ENCODE measurements at places on chromosomes 5 and 9.
A peak's percentile ranks its signal among the peaks of the same experiment; 100 is the strongest.

- DNase-seq: no peak
Observed at GRCh38 chr5:1548702-1549474, 25.1 kb upstream of the LPCAT1 start.

- no peak for DNase-seq
Observed at GRCh38 chr5:82692826-82693225, 384.4 kb downstream of the TMEM167A start.

- no peak for DNase-seq
Observed at GRCh38 chr5:145718956-145719355, 116.2 kb downstream of the PRELID2 start.

DNA sequence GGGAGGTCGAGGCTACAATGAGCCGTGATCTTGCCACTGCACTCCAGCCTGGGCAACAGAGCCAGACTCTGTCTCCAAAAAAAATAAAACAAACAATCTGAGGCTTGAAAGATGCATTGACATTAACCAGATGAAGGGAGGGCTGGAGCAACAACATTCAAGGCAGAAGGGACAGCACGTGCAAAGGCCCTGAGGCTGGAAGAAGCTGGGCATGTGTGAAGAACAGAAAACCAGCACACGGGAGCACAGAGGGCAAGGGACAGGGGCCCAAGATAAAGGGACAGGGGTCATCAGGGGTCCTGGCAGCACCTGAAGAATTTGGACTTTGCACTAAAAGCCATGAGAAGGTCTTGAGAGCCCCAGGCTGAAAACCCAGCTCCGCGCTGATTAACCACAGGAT, 3.3 kb downstream of the PTGES start:
- no peak for DNase-seq

DNA sequence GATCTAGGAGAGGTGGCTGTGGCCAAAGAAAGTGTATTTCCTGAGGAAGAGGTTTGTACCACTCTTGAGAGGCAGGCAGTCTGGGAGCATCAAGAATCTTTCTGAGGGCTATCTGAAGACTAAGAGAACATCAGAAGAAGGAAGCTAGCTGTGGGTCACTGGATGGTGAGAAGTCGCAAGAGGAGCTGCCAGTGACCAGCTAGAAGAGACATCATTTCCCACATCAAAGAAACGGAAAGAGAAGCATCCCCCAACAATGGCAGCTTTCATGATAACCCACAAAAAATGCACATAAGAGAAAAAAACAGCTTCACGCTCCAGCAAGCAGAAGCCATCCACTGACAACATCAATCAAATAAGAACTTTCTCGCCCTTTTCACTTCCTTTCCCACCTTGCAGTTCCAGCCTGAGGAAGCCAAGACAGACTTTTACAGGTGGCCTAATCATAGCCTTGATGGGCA, 25.0 kb upstream of the CEP78 start:
- no peak for DNase-seq

GRCh38 chr9:137202966-137203365, 2.4 kb upstream of the TPRN start:
- no peak for DNase-seq

GRCh38 chr5:154858297-154858971, at the start of gene CNOT8:
Gene CNOT8 (plus strand): TSS chr5:154858627. CDS start chr5:154863279, 4,652 bp downstream.
- peak; percentile 68 for DNase-seq

DNA sequence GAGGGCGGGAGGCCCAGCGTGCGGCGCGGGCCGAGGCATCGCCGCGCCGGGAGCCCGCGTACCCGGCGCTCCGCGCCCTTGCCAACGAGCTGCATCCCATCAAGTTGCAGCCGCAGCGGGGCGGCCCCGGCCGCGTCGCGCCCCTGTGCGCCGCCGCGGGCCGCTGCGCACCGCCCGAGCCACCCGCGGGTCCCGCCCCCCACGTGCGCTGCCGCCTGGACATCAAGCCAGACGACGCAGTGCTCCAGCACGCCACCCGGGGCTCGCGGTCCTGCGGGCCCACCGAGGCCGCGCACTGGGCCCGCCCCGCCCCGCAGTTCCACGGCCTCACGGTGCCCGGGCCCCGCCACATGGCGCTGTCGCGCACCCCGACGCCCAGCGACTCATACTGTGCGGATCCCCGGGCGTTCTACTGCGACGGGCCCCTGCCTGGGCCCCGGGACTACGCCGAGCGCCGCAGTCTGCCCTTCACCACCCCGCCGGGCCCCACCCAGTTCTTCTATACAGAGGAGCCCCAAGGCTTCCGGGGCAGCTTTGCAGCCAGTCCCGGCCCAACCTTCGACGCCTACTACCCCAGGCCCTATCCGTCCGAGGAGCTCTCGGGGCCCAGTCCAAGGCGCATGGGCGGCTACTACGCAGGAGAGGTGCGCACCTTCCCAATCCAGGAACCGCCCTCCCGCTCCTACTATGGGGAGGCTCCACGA, 2.6 kb downstream of the AJM1 start:
- DNase-seq: no peak

DNA sequence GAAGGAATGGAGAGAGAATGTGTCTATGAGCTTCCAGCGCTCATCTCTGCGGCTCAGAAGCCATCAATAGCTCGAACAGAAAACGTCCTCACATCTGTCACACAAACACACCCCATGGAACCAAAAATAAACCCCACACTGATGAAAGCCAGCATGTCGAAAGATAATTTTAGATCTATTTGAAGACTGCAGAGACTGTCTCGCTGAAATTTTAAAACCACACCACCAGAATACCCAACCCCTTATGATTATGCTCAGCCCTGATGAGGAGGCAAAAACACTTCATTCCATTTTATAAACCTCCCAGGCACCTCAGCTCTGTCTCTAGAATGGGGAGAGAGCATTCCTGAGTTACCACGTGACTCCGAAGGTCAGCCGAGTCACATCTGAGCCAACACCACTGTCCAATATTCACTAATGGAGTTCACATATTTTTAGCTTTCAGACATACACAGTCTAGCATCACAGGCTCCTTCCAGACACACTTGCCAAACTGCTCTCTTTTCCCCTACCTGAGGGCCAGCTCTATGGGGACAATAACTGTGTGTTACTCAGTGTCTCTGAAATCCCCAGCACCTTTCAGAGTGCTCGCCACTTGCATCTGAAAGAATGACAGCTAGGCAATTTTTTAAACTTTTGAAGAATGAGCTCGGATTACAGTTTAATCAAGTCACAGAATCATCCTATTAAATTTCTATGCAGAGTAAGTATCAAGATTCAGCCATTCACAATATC, 63.2 kb downstream of the SERINC5 start:
- no peak for DNase-seq

DNA sequence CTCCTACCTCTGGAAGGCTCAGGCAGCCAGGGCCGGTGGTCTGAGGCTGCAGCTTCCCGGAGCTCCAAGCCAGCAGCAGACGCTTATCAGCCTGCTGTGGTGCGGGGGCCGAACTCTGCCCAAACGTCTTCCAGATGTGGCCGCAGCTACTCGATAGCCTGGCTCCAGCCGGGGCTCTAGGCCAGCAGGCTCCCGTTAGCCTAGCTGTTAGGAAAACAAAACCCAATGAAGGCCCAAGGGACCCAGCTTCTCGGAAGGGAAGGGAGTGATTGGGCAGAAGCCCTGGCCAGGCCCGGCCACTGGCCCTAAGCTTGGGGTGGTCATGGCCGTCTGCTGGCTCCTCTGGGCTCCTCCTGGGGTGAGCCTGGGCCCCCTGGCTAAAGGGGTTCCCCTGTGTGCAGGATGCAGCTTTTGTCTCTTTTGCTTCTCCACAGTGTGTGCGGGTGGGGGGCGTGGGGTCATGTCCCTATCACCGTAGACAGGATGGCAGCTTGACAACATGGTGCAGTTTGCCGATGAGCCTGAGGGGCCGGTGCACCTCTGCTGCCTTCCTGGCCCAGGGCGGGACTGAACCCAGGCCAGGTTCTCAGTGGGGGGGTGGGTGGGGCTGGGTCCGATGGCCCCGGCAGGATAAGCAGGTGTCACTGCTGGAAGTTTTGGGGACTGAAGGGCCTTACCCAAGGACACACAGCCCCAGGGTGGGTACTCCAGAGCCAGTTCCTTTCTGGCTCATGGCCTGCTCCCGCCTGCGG, 18.7 kb downstream of the MYMK start:
- DNase-seq: no peak

GRCh38 chr5:763397-763796, 21.1 kb downstream of the ZDHHC11B start:
- no peak for DNase-seq

DNA sequence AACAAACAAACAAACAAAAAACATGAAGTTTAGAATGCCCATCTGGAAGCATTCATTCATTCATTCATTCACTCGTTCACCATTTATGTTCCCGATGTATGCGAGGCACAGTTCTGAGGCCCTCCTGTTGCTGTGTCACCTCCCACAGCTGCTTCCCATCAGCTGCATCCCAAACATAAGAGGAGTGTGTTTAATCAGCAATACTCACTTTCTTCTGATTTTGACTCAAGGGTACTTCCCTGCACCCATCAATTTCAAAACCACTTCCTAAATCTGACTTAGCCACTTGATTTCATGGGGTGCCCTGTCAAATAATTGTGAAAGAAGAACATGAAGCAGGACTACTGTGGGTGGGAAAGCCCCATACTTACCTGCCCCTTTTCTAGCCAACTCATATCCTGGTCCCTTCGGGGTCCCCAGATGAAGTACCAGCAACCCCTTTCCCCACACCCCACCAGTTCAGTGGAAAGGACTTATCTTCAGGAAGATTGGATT, 128.0 kb upstream of the IL12B start:
- no peak for DNase-seq

- DNase-seq: no peak
Observed at GRCh38 chr5:173721601-173722232, 105.3 kb upstream of the BOD1 start.

DNA sequence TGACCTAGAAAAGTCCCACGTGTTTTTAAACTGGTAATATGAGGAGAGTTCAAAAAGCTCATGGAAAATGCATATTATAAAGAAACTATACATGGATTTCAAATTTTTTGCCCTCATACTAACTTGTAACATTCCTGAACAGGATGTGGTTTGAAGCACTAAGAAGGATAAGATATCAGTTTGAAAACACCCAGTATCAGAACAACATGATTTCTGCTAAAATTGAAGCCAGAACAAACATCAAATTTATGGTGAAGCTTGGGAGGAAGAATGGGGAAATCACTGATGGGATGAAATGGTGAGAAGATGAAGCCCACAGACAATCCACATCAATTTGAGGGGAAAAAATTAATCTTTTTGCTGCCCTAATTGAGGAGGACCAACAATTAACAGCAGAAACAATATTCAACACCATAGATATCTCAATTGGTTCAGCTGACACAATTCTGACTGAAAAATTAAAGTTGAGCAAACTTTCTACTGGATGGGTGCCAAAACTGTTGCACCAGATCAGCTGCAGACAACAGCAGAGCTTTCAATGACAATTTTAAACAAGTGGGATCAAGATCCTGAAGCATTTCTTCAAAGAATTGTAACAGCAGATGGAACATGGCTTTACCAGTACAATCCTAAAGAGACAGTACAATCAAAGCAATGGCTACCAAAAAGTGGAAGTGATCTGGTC, 113.2 kb upstream of the SNX2 start:
- no peak for DNase-seq

DNA sequence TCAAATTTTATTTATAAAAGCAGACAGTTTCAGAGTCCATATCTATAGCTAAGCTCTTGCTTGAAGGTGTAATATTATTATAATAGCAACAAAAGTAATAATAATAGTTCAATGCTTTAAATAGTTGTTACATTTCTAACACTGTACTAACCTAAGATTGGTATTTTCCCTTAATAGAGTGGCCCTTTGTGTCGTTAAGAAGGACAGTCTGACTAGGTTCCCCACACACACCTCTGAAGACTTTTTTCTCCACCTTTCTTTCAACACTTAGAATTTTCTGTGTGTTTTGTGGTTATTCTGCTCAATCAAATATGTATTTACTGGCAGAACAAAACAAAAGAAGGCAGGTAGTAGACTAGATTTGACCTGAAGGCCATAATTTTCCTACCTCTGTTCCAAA, 223.2 kb upstream of the ACO1 start:
- no peak for DNase-seq

GRCh38 chr5:144076521-144077083, 93.9 kb downstream of the YIPF5 start:
- DNase-seq: no peak

DNA sequence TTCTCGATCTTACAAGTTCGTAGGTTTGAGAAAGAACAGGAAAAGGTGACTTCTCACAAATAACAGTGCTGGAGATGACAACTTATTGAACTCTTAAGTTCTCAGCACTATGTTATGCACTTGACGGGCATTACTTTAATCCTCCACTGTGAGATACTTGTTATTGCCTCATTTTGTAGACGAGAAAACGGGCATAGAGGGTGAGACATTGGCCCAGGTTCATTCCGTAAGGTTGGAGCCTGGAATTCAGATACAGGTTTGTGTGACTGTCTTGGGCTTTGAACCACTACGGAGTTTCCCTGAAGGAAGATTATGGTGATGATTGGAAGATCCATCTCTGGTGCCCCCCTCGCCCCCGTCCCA, 657 bp downstream of the MAT2B start:
- DNase-seq: no peak

All from cortex of kidney (tissue), 1 donor.